Activated T-helper 1 cell treated with anti-CD3 and anti-CD28 coated beads, Interleukin-2, amount 50 U/mL, for 16 hours (primary cell): ENCODE measurements at places on chromosomes 7 and 10.
A peak's percentile ranks its signal among the peaks of the same experiment; 100 is the strongest.

DNA sequence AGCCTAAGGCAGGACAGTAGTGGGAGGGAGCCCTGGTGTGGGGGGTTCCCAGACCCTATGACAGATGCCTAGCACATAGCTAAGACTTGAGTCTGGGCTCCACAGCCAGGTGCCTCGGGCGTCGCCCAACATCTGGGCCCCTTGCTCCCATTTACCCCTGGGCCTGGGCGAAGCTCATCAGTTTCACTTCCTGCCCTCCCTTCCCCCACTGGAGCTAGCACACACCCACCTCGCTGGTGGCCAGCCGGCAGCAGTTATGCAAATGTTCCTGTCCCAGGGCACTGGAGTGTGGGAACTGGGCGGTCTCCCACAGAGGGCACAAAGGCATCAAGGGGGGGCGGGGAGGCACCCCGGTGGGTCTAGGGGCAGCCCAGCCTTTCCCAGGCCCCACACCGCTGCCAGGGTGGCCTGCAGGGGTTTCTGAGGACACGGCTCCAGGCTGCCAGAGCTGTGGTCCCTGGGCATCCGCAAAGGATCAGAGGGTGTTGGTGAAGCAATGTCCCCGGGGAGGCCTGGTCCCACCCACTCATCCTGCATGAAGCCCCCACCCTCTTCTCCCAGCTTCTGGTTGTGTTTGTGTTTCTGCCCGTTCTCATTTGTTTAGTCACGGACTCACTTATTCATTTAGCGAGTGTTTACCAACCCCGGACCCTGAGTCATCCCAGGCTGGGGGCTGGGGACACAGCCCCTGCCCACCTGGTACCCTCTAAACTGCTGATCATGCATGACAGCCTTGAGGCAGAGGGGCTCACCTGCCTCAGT, 20.4 kb downstream of the SH2B2 start:
- DNase-seq = no peak

GRCh38 chr10:62527019-62527827, 153.1 kb downstream of the ZNF365 start:
- no peak for DNase-seq

DNA sequence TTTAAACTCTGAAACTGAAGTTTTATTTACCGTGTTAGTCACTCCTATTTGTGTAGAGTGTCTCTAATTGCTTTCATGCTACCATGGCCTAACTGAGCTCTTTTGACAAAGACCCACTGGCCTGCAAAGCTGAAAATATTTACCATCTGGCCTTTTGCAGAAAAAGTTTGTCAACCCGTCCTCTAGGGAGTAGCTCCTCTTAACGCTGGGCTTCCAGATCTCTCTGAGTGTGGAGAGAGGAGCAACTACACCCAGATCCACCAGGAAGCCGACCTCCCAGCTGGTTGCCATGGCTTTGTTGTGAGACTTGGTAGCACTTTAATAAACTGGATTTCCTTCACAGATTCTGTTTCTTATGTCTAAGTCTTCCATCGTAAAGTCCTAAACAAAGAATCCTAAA, 4.2 kb upstream of the C10orf71 start:
- no peak for DNase-seq

DNA sequence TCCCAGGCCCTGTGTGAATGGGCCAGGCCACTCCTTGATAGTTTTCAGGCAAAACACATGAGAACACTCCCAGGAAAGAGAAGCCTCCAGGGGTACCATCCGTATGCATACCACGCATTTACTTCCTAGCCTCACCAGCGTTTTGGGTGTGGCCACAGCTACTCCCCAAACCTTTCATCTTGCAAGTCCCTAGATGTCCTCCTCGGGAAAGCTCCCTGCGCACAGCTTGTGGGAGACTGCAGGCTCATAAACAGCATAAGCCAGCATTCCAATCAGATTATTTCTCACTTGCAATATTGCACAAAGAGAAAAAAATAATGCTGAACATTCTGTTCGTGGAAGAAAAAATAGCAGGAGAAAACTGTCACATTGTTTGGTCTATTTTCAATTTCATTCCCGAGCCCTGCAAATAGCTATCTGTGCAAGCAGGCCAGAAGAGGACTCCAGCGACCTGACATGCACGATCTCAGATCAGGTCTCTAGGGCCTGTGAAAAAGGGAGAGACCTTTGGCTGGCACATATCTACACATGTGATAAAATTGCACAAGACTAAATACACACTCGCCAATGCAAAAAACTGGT, 175.6 kb downstream of the PLXNA4 start:
- no peak for DNase-seq

DNA sequence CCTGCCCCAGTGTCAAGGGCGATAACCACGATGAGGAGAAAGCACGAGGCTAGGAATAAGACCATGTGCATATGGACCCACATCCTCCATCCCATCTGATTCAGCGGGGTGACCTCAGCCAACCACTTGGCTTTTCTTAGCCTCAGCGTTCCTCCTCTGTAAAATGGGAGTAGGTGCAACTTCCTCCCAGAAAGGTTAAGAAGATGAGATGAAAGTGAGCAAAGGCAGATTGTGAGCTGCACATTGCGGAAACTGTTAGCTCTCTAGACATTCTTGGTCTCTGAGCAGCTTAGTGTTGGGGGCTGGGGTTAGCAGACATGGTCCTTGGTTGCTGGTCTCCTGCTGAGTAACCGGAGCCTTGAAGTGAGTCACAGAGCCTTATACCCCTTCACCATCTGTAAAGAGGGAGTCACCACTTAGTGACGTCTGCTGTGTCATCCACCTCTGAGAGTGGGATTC, 497.3 kb upstream of the GALNT17 start:
- no peak for DNase-seq

- DNase-seq = no peak
Measured at GRCh38 chr10:129963641-129964501, at the start of gene EBF3. Gene EBF3 (minus strand): TSS chr10:129964274. CDS start chr10:129963768, 506 bp downstream.

GRCh38 chr10:122176232-122177213, 94.6 kb upstream of the BTBD16 start:
- DNase-seq = no peak

GRCh38 chr7:69531050-69531449, 67.2 kb upstream of the AUTS2 start:
- no peak for DNase-seq

- no peak for DNase-seq
Measured at GRCh38 chr7:98178762-98179490, 32.3 kb upstream of the BHLHA15 start.

DNA sequence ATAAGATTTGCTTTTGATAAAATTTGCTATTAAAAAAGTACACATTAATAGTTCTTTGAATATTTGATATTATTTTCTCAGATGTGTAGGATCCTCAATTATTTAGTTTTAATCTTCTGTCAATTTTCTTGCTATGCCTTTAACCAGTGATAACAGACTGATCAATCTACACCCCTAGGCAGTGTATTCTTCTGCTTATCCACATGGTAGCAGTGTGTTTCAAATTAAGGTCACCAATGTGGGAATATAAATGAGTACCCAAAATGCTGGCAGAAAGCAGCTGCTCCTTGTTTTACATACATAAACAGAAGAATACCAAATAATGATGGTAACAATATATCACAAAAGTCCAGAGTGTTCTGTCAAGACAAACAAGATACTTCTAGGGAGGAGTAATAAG, 87.0 kb downstream of the SKAP2 start:
- DNase-seq = no peak

DNA sequence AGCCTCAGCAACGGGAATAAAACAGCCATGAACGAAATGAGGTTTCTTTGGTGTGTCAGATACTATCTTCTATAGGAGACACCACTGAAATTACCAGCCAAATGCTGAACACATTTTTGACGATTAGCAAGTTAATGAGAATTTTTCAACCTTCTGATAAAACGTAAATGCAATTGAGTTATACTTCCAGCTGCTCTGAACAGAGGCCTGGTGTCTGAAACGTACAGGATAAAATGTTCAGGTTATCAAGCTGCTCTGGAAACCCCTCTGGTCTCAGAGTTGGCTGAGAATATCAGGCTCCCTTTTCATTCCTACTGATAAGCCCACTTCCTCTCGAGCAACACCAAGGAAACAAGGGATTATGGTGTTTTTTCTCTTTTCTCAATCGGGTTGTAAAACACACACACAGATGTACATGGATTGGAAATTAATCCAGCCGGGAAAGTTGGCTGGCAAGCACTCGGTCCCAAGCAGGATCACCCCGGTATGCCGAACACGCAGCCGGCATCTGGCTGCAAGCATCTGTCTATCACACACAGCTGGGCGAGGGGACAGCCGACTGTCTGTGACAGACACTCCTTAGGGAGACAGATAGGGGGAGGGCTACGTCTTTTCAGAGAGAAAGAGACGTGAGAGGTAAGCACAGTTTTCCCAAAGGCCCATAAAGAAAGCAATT, 171.8 kb downstream of the PRKAG2 start:
- no peak for DNase-seq

GRCh38 chr7:93704217-93704616, 129.7 kb upstream of the CALCR start:
- no peak for DNase-seq

DNA sequence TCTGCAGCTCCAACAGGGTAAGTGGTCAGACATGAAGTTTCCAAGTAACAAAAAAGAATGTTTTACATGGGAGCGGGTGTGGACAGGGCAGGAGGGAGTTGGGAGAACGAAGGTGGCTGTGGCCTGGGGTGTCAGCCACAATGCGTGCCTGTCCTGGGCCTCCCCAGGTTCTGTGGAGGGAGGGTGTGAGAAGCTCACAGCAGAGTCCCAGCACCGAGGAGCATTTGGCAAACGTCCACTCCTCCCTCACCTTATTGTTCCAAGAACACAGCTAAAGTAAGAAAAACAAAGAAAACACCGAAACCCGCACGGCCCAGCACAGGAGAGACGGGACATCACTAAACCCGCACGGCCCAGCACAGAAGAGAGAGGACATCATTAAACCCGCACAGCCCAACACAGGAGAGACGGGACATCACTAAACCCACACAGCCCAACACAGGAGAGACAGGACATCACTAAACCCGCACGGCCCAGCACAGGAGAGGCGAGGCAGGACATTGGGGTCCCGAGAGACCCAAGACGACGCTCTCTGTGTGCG, 226.4 kb downstream of the MAD1L1 start:
- no peak for DNase-seq

DNA sequence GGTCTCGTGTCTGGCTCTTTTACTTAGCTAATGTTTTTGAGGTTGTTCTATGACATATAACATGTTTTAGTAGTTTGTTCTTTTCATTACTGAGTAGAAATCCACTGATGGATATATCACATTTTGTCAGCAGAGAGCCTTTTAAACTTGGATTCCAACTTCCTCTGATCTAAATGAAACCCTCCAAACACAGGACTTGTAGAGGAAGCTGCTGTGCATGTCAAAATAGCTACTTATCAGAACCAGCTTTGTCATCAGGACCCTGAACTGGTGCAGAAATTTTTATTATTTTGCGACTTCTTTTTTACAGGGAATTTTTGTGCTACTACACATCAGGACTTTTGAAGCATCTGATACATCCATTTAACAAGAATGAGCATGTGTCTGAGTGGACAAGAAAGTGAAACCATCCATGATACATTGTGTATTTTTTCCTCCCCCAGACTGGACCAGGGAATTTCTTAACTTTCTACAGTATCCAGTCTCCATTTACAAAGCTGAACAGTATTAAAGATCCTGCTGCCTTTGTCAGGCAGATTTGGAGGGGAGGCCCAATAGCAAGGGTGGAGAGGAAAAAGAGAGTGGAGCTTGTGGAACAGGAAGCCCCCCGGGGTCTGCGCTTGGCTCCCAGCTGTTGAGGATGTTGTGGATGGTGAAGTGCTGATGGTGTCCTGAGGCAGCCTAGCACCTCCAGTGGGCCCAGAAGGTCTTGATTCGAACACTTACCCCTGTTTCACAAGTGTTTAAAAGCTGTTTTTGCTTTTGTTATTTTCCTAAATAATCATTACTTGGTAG, 29.3 kb upstream of the MTPAP start:
- DNase-seq = no peak

GRCh38 chr10:44923611-44924010, 12.5 kb downstream of the TMEM72 start:
- no peak for DNase-seq

- no peak for DNase-seq
Measured at GRCh38 chr7:77428777-77429231, 12.7 kb upstream of the GSAP start.

DNA sequence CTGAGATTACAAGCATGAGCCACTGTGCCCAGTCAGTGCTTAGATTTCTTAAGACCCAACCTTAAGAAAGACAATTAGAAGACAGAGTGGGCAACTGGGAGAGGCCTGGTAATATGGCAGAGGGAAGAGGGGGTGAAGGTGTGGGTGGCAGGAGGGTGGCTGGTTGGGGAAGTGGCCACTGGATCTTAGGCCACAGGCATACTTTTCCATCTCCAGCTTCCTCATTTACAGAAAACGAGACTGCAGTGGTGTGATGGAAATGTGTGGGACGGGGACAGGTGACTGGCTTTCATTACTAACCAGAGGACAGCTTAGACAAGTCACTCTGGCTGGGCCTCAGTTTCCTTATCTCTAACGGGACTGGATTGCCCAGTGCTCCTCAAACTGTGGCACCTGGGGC, 1.0 kb upstream of the FFAR4 start:
- DNase-seq = no peak

GRCh38 chr7:75596727-75597614, 104.9 kb downstream of the SPDYE5 start:
- no peak for DNase-seq

- DNase-seq = no peak
Measured at GRCh38 chr10:71998840-71999194, 34.6 kb downstream of the CHST3 start.

GRCh38 chr7:25069900-25070443, 55.1 kb downstream of the CYCS start:
- DNase-seq = peak; percentile 19

DNA sequence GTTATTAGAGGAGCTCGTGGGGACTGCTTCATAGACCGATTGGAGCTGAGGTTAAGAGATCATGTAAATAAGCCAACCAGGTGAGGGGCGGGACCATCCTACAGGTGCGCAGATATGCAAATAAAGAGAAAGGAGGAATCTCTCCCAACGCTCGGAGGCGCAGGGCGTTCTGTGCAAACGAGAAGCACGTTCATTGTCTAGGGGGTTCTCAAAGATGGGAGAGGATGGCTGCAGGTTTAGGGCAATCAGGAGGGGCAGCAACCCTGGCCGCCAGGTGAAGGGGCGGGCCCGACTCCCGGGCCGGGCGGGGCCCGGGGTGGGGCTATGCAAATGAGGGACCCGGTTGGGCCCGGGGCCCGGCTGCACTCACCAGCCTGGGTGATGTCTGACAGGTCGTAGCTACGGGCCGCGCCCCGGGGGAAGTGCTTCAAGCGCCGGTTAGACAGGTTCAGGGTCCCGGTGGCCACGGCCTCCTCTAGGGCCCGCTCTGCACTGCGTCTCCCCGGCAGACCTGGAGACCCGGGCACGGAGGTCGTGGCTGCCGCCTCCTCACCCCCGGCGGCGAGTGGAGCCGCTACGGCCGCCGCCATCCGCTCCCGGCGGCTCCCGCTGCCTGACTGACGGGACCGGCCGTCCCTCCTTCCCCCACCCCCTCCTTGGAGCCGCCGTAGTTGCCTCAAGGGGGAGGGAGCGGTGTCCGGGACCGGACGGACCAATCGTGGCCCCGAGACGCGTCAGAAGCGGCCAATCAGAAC, at the start of gene LRCH4:
TSS of gene LRCH4 (minus strand) at position 619 of the 755 bp plus-strand sequence. CDS start at position 590, 29 bp downstream.
- peak; percentile 52 for DNase-seq

- no peak for DNase-seq
Measured at GRCh38 chr10:71589617-71590551, 129.7 kb downstream of the C10orf105 start.

GRCh38 chr7:22782616-22783232, 39.9 kb downstream of the TOMM7 start:
- peak; percentile 54 for DNase-seq

GRCh38 chr10:71634531-71635164, 84.9 kb downstream of the C10orf105 start:
- no peak for DNase-seq
